GM12864 (cell line): ENCODE measurements at places on chromosomes 6 and 20.

DNA sequence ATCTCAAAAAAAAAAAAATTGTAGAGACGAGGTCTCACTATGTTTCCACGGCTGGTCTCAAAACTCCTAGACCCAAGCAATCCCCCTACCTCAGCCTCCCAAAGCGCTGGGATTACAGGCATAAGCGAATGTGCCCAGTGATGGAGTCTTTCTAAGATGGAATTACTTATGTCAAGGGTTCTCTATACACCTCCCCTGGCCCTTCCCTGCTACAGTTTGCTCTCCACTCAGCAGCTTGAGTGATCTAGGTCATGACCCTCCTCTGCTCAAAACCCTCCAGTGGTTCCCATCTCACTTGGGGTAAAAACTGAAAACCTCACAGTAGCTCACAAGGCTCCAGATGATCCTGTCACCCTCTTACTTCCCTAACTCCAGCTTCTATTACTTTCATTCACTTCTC, 1.8 kb upstream of the DNPH1 start:
- no peak for DNase-seq

DNA sequence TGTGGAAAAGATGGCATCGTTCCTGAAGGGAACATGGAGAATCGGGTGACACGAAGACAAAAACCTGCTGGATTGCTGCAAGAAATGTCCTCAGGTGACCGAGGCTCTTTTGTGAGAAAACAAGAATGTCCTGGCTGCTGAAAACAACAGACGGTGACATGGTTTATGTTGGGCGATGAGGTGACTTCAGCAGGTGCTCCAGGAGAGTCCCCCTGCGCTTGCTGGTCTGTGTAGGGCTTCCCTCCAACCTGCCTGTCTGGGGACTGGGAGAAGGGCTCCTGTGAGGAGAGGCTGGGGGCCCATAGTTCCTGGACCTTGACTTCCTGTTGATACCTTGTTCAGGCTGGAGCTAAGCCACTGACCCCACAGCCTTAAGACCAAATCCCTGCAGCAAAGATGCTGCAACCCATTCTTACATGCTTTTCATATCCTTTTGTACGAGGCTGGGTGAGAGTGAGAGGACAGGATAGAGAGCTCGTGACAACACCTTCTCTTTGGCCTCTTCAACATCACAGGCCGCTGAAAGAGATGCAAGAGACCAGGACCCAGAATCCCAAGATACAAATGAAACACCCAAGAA, 134.8 kb downstream of the CD83 start:
- no peak for DNase-seq

GRCh38 chr20:62822788-62823651, 6.2 kb downstream of the COL9A3 start:
- DNase-seq, result no peak

- DNase-seq, result no peak
Observed at GRCh38 chr6:6986344-6986743, 121.4 kb upstream of the RREB1 start.

DNA sequence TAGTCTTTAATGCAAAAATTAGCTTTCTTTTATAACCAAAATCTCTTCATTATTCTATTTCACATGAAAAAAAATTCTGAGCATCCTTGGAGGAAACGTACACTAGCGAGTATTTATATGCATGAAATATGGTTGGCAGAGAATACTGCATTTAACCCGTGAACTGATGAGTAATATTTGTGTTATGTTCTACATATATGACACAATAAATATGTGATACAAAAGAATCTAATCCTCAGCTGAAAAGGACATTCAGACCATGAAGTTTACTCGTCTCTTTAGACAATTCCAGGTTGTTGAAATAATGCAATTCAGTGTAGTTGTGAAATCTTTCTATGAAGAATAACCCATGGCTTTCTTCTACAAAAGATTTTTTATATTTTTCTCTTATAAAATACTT, 524.8 kb upstream of the MAN1A1 start:
- no peak for DNase-seq

DNA sequence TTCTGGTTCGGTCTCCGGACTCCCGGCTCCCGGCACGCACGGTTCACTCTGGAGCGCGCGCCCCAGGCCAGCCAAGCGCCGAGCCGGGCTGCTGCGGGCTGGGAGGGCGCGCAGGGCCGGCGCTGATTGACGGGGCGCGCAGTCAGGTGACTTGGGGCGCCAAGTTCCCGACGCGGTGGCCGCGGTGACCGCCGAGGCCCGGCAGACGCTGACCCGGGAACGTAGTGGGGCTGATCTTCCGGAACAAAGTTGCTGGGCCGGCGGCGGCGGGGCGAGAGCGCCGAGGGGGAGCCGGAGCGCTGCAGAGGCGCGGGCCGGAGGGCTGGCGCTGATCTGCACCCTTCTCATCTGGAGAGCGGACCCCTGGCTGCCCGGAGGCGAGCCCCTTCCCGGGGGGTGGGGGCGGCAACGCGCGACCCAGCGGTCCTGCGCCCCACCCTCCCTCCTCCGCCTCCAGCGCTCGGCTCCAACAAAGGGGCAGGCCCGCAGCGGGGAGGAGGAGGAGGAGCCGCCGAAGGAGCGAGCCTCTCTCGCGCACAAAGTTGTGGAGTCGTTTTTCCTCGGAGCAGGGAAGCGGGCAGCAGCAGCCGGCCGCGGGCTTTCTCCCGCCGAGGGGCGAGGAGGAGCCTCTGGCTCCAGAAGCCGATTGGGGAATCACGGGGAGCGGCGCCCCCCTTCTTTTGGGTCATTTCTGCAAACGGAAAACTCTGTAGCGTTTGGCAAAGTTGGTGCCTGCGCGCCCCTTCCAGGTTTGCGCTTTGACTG, at the start of gene UTRN:
Gene UTRN (plus strand): TSS at position 553 of the 765 bp plus-strand sequence. CDS start 6,494 bp downstream, outside the sequence.
- DNase-seq, result no peak

DNA sequence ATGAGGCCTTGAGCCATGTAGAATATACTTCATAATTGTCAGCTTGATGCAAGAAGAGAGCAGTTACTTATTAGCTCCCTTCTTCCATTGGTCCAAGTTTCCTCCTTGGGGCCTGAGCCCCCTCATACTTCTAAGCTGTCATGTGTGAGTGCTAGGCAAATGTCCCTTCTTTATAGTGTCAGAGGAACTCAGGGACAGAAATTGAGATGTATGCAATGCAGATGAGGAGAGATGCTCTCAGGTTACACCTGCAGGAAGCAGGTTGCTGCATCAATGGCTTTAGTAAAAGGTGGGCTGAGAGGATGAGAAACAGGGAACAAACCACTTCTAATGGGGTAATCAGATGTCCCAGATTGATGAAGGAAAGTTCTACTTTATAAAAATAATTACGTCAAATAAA, 6.7 kb upstream of the PDSS2 start:
- DNase-seq, result no peak

GRCh38 chr6:169159331-169159730, 94.3 kb downstream of the THBS2 start:
- no peak for DNase-seq

- DNase-seq, result no peak
Observed at GRCh38 chr20:44597930-44598329, 15.6 kb downstream of the PKIG start.

- DNase-seq, result no peak
Observed at GRCh38 chr6:167827583-167828324, 1.0 kb downstream of the AFDN start.

GRCh38 chr20:32742322-32743236, 688 bp downstream of the COMMD7 start:
- no peak for DNase-seq

DNA sequence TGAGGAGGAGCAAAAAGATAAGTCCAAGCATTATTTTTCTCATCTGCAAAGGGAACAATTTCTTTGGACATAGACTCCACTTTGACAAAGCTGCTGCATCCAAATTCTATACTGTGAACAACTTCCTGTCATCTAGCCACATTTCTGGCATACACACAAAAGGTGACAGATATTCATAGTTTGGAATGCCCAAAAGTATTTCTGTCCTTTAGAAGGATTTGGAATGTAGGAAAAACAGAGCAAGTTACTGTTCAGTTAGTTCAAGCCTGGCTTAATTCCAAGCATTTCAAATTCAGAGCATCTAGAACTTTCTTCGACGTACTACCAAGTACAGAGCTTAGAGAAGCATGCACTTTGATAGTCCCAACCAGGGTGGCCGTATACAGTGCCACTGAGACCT, 134.0 kb downstream of the PDE7B start:
- DNase-seq, result no peak

DNA sequence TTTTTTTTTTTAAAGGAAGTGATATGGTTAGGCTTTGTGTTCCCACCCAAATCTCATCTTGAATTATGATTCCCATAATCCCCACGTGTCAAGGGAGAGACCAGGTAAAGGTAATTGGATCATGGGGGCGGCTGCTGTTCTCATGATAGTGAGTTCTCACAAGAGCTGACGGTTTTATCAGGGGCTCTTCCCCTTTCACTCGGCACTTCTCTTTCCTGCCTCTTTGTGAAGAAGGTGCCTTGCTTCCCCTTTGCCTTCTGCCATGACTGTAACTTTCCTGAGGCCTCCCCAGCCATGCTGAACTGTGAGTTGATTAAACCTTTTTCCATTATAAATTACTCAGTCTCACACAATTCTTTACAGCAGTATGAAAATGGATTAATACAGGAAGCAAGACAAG, 64.3 kb downstream of the ZFP64 start:
- no peak for DNase-seq

DNA sequence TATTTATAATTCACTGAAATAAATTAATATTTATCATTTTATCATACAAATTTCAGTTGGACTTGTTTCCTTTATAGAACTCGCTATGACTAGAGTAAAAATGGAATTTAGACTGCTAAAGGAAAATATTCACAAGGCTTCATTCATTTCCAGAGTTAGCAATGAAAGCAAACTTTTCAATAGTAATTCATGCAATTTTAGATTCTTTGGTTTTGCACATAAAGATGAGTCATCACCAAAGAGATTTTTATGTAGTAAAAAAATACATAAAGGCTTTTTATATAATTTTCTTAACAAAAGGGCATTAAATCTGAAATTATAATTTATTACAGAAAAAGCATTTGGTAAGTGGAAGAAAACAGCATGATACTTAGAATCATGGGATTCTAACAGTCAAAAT, 37.2 kb upstream of the STXBP5 start:
- DNase-seq, result no peak

- DNase-seq, result no peak
Observed at GRCh38 chr20:9807136-9807535, 31.7 kb downstream of the PAK5 start.

GRCh38 chr6:115573861-115574260, 486.8 kb downstream of the FRK start:
- DNase-seq, result no peak

DNA sequence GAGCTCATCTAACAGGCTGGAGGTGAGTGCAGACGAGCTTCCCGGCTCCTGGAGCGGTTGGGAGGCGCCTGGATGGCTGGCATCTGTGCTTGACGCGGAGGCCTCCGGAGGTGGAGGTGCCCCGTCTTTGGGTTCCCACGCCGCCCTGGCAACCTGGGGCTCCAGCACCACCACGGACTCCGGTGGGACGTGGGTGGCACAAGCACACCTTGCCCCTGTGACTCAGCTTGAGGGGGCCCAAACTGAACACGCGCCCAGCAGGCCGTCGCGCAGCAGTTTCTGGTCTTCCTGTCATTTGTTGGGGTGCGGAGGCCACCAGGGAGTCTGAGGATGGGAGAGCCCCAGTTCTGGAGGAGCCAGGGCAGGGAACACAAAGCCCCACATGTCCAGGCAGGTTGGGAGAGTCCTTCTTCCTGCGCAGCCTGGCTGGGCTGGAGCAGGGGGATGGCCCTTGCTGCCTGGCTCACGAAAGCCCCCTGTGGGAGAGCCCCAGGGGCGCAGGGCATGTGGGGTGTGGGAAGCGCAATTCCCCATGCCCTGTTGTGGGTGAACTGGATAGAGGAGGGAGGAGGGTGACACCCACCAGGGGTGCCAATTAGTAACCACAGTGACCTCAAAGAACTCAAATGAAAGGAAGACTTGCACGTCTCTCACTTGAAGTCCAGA, 1378.6 kb upstream of the DEFB115 start:
- no peak for DNase-seq

DNA sequence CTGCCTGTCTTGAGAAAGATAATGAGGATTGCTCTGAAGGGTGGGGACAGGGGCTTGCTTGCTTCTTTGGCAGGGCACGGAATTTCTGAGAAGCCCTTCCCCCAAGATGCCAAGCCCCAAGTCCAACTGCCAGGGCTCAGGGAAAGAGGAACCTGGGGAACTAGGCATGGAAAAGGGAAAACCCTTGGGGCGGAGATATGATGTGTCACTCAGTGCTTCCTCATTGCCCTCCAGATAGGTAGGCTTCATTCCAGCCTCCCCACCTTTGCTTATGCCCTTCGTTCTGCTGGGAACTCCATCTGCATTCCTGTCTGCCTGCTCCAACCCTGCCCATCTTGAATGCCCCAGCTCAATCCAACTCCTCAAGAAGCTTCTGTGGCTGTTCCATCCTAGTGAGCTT, 61.2 kb downstream of the VEGFA start:
- DNase-seq, result no peak

DNA sequence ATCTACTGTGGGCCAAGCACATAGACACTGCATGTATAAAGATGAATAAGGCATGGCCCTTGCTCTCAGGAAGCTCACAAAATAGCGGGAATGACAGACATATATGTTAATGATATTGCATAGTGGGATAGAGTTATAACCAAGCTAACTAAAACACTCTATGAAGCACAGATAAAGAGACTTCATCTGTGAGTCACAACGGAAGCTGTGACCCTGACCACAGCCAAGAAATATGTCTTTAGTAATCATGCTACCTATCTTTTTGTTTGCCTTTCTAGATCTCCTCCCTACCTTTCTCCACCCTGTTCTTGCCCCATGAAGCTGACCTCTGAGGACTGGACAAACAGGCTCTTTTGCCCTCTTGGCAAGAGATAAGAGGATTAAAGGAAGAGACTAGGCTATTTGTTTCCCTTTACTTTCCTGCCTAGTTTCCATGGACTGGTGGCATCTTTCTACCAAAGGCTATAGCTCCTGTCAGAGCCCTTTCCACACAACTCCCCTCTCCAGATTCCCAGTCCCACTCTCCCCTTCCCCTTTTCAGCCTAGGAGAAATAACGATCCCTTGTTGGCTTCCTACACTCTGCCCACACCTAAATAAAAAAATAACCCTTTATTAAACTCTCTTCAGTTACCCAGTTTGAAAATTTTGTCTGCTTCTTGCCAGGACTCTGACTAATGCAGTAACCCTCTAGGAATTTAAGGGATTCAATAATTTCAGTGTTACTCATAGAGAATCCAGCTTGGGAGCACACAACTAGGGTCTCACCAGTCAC, 504.9 kb upstream of the MARCKS start:
- no peak for DNase-seq
